ENCODE measurements at places on chromosomes 2 and 18.
A peak's percentile ranks its signal among the peaks of the same experiment; 100 is the strongest.

DNA sequence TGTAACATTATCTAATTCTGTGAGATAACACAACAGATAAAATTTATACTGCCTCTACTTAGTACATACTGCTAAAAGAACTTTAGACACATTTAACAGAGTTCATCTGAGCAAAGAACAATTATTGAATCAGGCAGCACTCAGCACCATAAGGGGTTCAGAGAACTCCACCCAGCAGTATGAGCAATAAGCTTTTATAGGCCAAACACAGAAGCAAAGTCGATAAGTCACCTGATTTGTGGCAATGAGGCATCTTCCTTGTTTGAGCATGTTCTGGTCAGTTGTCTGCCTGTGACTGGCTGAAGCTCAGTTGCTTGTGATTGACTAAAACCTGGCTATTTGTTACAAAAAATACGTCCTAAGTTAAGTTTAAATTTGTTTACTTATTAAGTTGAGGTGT, 746.1 kb upstream of the DDX18 start:
- no peak for DNase-seq

GRCh38 chr2:15772681-15773080, 167.7 kb upstream of the MYCN start:
- no peak for DNase-seq

GRCh38 chr18:3593381-3593903, 143.5 kb downstream of the TGIF1 start:
- DNase-seq: no peak

- DNase-seq: no peak
These were observed 64.9 kb downstream of the EMX1 start for GRCh38 chr2:72982219-72982618.

GRCh38 chr2:161327582-161327981, 19.4 kb downstream of the PSMD14 start:
- DNase-seq: no peak

DNA sequence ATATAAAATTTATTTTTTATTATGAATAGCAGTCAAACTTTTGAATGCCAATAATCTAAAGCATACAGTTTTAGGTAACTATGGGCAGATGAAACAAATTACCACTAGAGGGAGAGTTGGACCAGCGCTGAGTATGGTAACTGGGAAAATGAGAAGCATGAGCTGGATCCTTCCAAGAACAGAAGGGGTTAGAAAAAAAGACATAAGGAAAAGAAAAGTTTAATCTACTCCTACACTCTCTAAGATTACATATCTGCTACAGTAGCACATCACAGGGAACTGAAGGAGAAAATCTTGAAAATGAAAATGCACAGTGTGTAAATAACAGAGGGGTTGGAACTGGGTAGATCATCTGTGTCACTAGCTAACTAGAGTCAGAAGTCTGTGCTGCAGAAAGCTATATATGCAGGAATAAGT, 15.5 kb downstream of the REG3G start:
- DNase-seq: no peak

DNA sequence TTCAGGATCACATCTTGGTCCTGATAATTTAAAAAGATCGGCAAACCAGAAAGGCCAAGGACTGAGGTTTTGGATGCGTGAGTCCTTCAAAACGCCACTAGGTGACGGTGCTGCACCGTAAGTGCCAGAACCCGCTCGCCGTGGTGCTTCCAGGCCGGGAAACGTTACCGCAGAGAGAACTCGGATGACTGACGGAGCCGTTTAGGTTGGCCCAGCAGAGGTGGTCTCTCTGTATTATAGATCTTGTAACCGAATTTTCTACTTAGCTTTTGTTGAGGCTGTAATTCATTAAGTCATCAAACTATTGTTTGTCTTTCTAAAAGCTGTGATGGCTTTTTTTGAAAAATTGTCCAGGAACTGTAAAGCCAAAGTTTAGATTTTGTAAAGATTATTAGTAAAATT, 39.8 kb upstream of the ADCYAP1 start:
- DNase-seq: no peak

- no peak for DNase-seq
These were observed 135.2 kb upstream of the ASB18 start for GRCh38 chr2:236399409-236399808.

DNA sequence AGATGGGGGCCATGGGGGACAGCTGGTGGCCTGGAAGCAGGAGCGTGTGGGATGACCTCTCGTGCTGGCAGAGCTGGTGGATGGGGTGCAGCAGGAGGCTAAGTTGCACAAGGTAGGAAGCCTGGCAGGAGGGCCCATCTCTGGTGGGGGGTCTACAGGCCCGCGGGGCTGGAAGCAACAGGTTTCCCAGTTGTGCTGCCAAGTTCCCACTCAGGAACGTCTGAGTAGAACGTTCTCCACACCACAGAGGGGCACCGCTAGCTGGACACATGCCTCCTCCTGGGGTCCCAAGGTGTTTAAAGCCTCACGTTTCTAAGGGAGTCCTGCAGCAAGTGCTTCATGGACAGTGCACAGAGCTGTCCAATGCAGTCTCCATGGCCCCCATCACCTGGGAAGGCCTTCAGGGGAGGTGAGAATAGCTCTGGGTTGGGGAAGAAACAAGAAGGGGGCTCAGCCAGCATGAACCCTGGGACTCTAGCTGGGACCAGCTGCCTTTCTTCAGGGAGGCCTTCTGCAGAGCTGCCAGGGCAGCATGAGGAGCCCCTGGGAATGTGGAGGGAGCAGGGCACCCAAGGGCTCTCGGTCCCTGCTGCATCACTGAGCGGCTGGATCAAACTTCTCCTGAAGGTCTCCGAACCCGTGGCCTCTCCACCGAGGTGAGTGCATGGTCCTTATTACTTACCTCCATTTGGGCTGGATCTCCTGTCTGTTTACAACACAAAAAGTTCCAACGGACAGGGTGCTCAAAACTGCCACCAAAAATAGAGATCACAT, 80.0 kb downstream of the TWIST2 start:
- no peak for DNase-seq

DNA sequence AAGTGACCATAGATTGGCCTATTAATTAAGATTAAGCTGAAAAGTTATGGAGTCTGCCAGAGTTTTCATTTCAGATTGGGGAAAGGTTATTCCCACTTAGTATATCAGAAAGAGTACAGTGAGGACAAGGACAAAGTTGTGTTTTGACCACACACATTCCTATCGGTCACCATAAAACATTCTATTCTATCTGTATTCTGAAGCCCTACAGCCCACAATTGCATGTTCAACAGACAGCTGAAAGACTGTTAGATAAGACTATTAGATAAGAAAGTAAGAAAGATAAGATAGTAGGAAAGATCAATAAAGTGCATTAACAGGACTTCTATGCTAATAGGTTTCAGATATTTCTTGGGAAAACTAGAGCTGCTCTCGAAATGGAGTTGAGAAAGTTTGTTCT, 26.7 kb upstream of the ACYP2 start:
- no peak for DNase-seq

GRCh38 chr18:49486606-49486952, 455 bp downstream of the C18orf32 start:
- no peak for DNase-seq

- no peak for DNase-seq
These were observed 112.1 kb downstream of the NCKAP5 start for GRCh38 chr2:133456156-133456555.

- DNase-seq: no peak
These were observed 3.2 kb upstream of the AQP12B start for GRCh38 chr2:240685771-240686371.

DNA sequence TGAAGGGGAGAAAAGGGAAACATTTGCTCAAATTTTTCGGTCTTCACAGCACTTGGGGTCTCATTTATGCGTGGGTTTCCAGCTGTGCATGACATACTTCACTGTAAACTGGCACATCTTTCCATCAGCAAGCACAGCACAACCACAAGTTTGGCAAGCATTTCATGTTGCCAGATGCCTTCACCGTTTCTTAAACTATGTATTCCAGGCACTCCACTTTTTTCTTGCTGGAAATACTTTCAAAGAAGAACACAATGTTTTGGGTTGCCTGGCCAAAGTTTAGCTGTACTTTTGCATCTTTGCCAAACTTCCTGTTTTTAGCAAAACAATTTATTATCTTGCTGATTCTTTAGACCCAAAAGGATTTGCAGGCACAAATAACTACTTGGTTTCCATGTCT, 194.6 kb upstream of the MEIS1 start:
- no peak for DNase-seq

GRCh38 chr2:26687328-26687727, 5.2 kb upstream of the KCNK3 start:
- DNase-seq: no peak

DNA sequence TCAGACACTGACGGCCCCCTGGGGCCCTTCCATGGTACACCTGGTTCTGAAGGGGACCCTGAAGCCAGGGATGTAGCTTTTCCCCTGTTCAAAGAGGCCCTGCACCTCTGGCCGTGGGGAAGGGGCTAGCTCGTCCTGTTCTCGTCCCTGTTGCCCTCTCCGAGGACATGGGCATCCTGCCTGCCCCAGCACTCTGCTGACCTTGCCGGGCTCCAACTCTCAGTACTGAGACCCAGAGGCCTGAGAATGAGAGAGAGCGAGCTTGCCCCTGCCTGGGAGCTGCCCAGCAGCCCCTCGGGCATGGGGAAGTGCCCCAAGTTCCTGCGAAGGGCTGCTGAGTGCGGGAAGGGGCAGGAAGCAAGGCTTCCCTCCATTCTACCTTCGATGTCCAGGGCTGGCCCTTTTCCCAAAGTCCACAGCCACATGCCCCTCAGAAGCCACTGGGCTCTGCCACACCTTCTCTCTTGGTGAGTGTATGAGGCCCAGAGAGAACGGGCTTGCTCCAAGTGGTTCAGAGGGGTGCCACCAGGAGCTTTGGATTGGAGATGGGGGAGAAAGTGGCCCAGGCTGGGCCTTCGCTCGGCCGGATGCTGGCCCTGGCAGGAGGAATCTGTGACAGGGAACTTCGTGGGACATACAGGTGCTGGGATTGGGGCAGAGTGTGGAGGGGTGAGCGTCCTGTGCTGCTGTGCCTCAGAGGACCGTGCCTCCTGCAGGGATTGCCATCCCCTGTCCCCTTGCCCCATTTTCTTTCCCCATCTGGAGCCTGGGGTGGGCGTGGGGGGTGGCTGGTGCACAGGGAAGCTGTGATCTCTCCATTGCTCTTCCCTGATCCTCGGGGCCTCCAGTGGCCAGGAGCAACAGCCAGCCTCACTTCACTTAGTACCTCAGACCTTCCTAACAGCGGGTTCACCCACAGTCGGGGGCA, 50.8 kb downstream of the KCNIP3 start:
- no peak for DNase-seq

GRCh38 chr2:186976329-186976728, 127.4 kb upstream of the ZSWIM2 start:
- no peak for DNase-seq

DNA sequence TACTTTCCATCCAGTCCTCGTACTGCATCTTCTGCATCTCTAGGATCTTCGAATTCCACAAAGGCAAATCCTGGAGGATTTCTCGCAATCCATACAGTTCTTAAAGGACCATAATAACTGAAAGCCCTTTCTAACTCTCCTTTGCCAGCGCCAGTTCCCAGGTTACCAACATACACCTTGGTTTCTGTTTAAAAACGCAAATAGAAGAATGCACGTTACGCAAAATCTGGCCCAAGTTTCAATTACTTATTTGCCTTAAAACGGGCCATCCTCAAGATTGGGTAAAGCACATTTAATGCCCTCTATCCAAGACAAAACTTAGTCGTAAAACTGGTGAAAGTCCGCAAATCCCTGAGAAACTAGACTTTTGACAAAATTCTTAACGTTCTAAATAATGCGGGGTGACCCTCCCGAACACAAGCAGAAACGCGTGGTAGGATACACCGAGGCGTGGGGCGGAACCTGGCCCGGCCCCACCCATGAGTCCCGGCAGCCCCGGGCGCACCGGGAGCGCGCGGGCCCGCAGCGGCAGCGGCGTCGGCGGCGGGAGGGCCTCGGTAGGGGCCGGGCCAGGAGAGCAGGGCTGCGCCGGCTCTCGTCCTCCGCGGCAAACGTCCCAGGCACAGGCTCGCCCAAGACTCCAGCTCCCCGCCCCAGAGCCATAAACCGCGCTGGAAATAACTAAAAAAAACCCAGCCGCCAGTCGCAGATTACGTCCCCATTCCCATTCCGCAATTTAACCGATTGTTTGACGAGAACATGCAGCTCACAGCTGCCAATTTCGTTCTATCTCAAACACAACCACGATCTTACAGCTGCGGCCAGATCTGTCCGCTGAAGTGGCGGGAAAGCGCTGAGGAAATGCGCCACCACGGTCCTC, 910 bp downstream of the SRSF7 start:
- DNase-seq: peak; percentile 54

- DNase-seq: no peak
These were observed 219.5 kb upstream of the TANK start for GRCh38 chr2:160940699-160941098.

DNA sequence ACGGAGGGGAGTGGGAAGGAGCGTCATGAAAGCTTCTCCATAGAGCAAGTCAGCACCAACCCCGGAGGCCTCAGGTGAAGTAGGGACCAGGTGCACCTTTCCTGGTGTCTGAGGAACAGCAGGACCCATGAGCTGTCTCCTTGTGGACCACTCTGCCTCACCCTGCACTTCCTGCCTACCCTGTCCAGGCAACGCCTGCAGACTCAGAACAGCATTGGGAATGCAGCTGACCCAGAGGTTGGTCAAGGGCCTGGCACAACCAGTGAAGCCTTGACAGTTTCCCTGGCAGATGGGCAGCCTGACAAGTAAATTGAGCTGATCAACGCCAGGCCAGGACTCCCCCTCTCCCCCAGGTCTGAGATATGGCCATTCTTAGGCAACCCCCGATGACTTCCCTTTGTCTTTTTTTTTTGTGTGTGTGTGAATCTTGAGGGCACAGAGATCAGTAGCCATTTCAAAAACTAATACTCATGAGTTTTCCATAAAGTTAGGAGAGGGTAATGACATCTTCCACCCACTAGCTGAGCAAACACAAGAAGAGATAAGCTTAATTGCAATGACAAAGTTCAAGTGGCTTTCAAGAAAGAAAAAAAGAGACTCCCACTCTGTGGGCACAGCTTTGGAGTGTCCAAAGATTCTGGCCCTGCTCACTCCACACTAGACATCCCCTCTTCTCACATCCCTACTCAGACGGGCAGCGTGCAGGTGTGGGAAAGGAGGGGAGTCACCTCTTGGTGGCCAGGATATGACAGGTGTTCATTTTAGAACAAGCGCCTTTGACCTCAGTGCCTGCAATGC, 3.5 kb upstream of the FABP1 start:
- no peak for DNase-seq

DNA sequence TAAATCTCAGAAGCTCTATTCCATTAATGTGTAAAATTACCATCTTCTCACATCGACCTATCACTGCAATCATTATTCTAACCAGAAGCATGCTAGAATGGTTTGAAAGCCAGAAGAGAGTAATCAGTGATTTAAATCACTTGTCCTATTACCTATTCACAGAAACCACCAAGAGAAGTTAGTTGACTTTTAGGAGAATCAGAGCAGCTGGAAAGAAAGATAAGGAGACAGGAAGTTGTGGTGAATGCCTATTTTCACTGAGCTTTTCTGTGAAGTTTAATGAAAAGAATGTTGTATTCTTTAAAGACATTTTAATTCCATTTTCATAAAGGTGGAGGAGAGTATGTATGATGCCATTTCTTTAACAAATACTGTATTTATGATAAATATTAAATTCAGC, 352.6 kb upstream of the CRIM1 start:
- DNase-seq: no peak

GRCh38 chr18:840023-840408, 28.0 kb upstream of the YES1 start:
- no peak for DNase-seq

Data from memory B cell (primary cell).